ENCODE measurements at places on chromosomes 7 and 10.
A peak's percentile ranks its signal among the peaks of the same experiment; 100 is the strongest.

DNA sequence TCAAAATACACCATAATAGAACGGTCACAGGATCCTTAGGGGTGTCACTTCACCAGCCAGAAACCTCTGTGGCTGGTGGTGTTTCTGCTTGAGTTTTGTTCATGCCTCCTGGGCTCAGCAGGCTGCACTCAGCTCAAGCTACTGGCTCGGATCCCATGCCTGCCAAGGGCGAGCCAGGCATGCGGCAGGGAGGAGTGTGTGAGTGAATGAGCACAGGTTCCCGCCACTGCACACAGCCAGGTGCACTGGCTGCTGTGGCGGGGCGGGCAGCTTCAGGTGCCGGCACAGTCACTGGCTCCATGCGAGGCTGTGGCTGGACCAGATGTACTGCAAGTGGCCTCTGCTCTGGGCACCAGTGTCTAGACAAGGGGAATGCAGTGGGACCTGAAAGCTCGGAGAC lies 29.5 kb downstream of the CLDN12 start:
- DNase-seq: no peak

GRCh38 chr7:84589012-84589411 lies 394.4 kb upstream of the SEMA3A start:
- peak; percentile 17 for DNase-seq

DNA sequence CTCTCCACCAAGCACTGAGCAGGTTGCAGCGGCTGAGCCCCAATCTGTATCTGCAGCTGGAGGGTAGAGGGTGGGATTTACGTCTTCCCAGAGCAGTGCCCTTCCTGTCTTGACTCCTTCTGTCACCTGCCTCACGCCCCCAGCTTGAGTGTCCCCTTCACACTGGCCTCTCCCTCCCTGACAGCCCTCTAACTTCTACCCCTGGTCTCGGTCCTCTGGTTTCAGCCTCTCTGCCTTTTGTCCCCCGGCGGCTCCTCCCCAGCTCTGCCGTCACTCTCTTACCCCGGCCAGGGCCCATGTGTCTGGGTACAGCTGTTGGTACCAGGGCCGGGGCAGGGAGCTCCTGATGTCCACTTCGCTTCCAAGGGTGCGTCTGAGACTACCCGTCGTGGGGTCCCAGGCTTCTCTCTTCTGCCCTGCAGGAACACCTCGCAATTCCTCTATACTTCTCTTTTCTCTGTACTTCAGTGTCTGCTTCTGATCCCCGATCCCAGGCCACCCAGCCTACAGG lies 654 bp downstream of the MUC3A start:
- DNase-seq: no peak

DNA sequence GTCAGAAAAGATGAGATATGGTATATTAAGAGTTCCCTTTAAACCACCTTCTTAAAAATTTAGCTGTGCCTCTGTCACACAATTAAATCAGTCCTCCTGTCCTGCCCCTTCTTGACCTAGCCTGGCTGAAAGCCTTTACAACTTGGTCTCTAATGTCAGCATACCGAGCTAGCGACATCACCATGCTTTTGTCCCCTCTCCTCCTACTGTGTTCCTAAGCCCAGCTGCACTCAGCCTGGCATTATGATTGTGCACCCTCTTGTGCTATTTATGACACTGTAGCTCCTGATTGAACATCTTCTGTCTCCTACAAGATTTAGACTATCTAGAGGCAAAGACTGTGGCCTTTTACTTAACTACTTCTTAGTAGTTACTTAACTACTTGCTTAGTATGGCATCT lies 29.2 kb downstream of the TDRD1 start:
- DNase-seq: no peak

DNA sequence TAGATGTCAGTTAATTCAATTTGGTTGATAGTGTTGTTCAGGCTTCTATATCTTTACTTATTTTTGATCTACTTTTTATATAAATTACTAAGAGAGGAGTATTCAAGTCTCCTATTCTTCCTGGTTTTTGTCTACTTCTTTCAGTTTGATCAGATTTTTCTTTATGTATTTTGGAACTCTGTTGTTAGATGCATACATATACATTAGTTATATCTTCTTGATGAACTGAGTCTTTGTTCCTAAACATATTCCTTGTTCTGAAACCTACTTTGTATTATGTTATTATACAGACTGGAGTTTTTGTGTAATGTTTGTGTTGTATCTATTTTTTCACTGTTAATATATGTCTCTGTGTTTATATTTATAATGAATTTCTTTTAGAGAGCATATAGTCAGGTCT lies 118.8 kb downstream of the LRMDA start:
- no peak for DNase-seq

- DNase-seq: no peak
Observed at GRCh38 chr7:66198469-66198868, 6.7 kb upstream of the TPST1 start.

All from RWPE1 (cell line).